ENCODE measurements at places on chromosomes 4 and X.

GRCh38 chr4:122917731-122918130 is 4.7 kb downstream of the NUDT6 start:
- H3K4me3 ChIP-seq = no peak overlapping the region
- no peaks in the 10 kb centered on the region for H3K27me3 ChIP-seq
- H3K27ac ChIP-seq = no peak overlapping the region
- H3K36me3 ChIP-seq = peaks cover 26% of the 10 kb centered on the region
- DNase-seq = no peak
- peaks cover 7% of the 10 kb centered on the region for H3K4me1 ChIP-seq

DNA sequence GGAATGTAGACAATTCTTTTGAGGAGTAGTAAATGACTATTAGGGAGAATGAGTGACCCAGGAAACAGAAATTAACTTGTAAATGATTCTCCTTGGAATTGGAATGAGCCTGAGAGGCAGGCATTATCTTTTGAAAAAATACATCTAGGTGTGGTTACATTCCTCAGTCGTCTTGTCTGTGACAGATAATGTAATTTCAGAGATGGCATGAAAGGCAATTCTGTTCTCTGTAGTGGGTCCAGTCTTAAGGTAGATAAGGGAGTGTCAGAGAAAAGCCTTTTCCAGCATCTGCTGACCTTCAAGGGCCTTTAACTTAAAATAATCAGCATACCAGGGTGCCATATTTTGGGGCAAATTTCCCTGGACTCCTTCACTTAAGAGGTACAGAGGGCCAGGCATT is 35.1 kb downstream of the HERC6 start:
- no peak for DNase-seq
- H3K27ac ChIP-seq = no peak overlapping the region
- H3K27me3 ChIP-seq = no peaks in the 10 kb centered on the region
- H3K36me3 ChIP-seq = no peaks in the 10 kb centered on the region

DNA sequence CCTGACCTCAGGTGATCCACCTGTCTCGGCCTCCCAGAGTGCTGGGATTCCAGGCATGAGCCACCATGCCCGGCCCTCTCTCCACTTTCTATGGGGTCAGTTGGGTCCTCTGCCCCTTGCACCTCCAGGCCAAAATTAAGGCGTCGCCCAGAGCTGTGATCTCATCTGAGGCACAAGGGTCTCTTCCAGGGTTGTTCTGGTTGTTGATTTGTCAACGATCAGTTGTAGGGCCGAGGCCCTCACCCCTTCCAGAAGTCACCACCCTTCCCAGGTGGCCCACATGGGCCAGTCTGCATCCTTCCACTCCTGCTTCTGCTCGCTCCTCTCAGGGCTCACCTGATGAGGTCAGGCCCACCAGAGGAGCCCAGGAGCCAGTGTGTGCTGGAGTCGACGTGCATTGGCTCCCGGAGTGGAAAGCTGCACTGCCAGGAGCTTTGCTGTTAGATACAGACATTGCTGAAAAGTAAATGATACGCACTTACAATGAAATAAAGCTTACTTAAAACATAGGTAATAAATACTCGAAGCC is 14.3 kb upstream of the TMEM271 start:
- H3K36me3 ChIP-seq = no peaks in the 10 kb centered on the region
- no peaks in the 10 kb centered on the region for H3K4me1 ChIP-seq
- no peak overlapping the region for H3K4me3 ChIP-seq
- no peak for DNase-seq

- no peak for DNase-seq
- H3K27ac ChIP-seq = peak overlapping the region; percentile 33
- peaks cover 20% of the 10 kb centered on the region for H3K4me1 ChIP-seq
- H3K27me3 ChIP-seq = peaks cover 3% of the 10 kb centered on the region
- H3K4me3 ChIP-seq = no peak overlapping the region
- H3K36me3 ChIP-seq = no peaks in the 10 kb centered on the region
These were observed 55.0 kb upstream of the PRDM5 start for GRCh38 chr4:120977435-120977997.

DNA sequence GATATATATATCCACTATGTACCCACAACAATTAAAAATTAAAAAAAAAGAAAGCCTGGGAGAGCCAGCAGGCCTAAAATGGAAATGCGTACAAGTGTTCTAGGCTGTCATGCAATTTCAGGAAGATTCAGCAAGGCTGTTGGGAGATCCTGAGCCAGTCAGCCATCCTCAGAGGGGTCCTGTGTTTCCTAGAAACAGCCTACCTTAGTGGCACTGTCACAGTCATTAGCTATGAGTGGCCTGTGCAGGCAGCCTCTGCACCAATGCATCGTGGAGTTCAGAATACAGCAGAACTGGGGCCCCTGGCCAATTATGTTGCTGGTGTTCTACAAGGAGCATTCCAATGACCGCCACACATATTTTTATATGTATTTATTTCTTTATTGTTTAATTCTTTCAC is 21.0 kb upstream of the USP53 start:
- no peak overlapping the region for H3K27ac ChIP-seq
- no peaks in the 10 kb centered on the region for H3K27me3 ChIP-seq
- H3K36me3 ChIP-seq = no peaks in the 10 kb centered on the region
- DNase-seq = no peak
- no peaks in the 10 kb centered on the region for H3K4me1 ChIP-seq
- no peak overlapping the region for H3K4me3 ChIP-seq

GRCh38 chr4:41192136-41192535 is 22.2 kb downstream of the APBB2 start:
- no peak overlapping the region for H3K4me3 ChIP-seq
- H3K4me1 ChIP-seq = peaks cover 4% of the 10 kb centered on the region
- H3K27me3 ChIP-seq = peaks cover 6% of the 10 kb centered on the region
- DNase-seq = no peak
- no peaks in the 10 kb centered on the region for H3K36me3 ChIP-seq

- H3K4me1 ChIP-seq = peaks cover 13% of the 10 kb centered on the region
- H3K36me3 ChIP-seq = no peaks in the 10 kb centered on the region
- H3K27me3 ChIP-seq = peaks cover 10% of the 10 kb centered on the region
- peak; percentile 18 for DNase-seq
- peak overlapping the region; percentile 30 for H3K4me3 ChIP-seq
These were observed 145.8 kb upstream of the ATP6AP2 start for GRCh38 chrX:40434947-40435346.

- H3K4me3 ChIP-seq = no peak overlapping the region
- no peaks in the 10 kb centered on the region for H3K4me1 ChIP-seq
- no peaks in the 10 kb centered on the region for H3K36me3 ChIP-seq
- no peak overlapping the region for H3K27ac ChIP-seq
- no peak for DNase-seq
These were observed 1602.4 kb downstream of the TECRL start for GRCh38 chr4:62806816-62807215.

GRCh38 chr4:186724058-186724863 is 605 bp upstream of the FAT1 start:
- H3K36me3 ChIP-seq = no peaks in the 10 kb centered on the region
- peaks cover 10% of the 10 kb centered on the region for H3K27me3 ChIP-seq
- H3K27ac ChIP-seq = peak overlapping the region; percentile 96
- peaks cover 32% of the 10 kb centered on the region for H3K4me1 ChIP-seq
- peak; percentile 62 for DNase-seq

DNA sequence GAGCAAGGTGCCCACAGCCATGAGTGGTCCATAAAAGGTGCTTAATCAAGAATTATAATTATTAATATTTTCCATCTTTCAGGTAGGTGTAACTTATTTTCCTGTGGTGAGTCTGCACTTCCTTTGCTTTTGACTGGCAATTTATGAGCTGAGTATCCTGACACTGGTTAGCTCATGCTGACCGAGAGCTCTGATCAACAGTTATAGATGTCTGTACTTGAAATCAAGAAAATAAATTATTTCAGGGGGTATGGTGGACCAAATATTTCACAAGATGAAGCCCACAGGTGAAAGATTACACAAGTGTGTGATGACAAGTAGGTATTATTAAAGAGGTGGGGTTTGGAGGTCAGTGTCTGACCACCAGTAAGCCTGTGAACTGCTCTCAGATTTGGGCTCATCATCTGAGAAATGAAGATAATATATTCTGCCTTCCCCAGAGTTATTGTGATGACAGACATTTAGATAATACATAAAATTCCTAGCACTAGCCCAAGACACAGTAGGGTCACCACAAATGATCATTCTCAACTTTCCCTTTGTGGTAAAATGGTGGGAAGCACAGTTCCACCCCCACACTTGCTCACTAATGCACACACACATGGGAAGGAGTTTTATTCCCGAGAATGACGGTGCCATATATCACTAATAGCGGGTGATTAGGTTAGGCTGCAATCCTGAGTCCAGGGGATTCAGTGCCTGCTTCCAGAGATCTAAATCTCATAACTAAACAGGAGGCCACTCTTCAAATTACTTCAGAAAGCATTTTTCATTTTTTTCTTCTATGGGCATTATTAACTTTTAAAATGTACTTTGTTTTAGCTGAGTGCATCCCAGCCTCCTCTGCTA is 34.0 kb upstream of the PACRGL start:
- no peak for DNase-seq
- peak overlapping the region; percentile 51 for H3K4me3 ChIP-seq
- no peaks in the 10 kb centered on the region for H3K27me3 ChIP-seq
- H3K4me1 ChIP-seq = peaks cover 31% of the 10 kb centered on the region
- H3K27ac ChIP-seq = peak overlapping the region; percentile 84

- peaks cover under 1% of the 10 kb centered on the region for H3K4me1 ChIP-seq
- no peak overlapping the region for H3K27ac ChIP-seq
- peaks cover 19% of the 10 kb centered on the region for H3K36me3 ChIP-seq
- H3K4me3 ChIP-seq = no peak overlapping the region
- no peak for DNase-seq
These were observed 56.2 kb downstream of the METTL14 start for GRCh38 chr4:118741301-118741855.
